ENCODE measurements at places on chromosomes 3 and 15.

DNA sequence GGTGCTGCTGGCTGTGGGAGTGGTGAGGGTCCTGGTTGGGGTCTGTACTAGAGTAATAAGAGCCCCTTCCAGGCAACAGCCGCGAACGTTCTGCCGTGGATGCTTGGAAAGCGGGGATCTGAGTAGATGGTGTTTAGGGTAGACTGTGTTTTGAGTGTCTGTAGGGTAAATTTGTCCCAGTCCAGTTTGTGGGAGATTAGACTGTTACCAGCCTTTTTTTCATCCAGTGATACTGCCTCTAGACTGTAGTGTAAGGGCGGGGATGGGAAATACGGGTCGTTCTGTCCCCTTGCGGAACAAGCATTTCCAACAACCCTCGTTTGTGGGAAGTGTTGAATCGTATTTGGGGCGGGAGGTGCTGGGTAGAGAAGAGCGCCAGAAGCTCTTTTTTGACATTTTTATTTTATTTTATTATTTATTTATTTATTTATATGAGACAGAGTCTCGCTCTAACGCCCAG lies 424 bp downstream of the HAUS2 start:
- peak; percentile 17 for DNase-seq

DNA sequence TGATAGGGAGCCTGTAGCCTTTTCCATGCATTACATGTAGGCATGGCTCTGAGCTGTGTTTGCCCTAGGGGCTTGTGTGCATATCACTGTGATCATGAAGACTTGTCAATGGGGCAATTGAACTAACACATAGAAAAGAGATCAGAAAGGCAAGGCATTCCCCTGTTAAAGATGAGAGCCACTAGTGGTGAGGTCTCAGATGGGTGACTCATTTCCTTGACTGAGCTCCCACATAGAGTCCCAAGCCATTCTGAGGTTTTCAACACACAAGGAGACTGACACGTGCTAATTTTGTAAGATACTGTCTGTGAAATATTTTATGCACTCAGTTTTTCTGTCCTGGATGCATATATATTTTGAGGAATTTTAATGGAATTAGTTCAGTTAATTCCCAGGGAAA lies 53.8 kb downstream of the SAMMSON start:
- peak; percentile 93 for DNase-seq

DNA sequence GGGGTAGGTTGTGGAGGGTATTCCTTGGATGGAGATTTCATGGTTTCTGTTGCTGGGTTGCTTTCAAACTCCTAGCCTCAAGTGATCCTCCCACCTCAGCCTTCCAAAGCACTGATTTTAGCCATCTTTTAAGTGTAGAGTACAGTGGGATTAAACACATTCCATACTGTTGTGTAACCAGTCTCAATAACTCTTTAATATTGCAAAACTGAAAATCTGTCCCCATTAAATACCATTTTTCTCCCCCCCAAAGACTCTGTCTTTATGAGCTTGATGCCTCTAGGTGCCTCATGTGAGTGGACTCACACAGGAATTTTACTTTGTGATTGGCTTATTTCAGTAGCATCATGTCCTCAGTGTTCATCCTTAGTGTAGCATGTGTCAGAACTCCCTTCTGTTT lies 74.7 kb upstream of the ATP10A start:
- DNase-seq, result no peak

DNA sequence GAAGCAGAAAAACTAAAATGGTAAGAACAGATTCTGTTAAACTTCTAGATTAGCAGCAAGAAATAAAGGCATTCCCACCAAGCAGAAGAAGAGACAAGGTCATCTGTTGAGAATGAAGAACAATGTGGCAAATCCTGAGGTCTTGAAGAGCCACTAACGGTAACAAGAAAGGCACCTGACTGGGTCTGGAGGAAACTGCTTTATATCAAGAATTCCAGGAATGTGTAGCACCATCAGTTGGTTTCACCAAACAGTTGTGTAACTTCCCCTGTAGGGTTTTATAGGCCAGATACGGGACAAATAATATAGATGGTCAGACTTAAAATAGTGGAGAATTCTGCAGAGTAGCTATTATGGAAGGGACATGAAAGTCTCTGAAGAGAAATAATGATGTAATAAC lies 57.3 kb downstream of the ACAP2 start:
- DNase-seq, result no peak

- no peak for DNase-seq
Measured at GRCh38 chr15:101081900-101082299, 162.7 kb downstream of the LRRK1 start.

All from Kasumi-1 (cell line).